ENCODE measurements at places on chromosomes 3 and 15.
A peak's percentile ranks its signal among the peaks of the same experiment; 100 is the strongest.

- DNase-seq: no peak
Measured at GRCh38 chr3:151933234-151933853, 59.9 kb downstream of the SUCNR1 start.

- DNase-seq: no peak
Measured at GRCh38 chr3:159960188-159961148, 28.2 kb upstream of the IL12A start.

- DNase-seq: no peak
Measured at GRCh38 chr3:197430934-197431333, 124.8 kb downstream of the BDH1 start.

DNA sequence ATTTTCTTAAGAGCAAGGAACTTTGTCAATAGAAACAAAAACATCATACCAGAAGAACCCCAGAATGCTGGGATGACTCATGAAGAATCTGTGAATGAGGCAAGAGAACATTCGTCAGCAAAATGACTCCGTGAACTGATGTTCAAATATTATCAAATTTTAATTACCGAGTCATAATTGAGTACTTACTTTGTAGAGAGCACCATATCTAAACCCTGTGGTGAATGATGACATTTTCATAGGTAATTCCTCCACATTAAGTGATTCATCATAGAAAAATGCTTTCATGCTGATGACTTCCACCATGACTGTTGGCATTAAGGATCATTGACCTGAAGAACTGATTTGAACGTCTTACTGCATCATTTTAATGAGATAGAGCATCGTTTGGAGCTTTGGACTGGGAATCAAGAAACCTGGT is 56.3 kb downstream of the PPARG start:
- DNase-seq: no peak

GRCh38 chr15:78681281-78682003 is 40.4 kb upstream of the CHRNB4 start:
- DNase-seq: no peak

DNA sequence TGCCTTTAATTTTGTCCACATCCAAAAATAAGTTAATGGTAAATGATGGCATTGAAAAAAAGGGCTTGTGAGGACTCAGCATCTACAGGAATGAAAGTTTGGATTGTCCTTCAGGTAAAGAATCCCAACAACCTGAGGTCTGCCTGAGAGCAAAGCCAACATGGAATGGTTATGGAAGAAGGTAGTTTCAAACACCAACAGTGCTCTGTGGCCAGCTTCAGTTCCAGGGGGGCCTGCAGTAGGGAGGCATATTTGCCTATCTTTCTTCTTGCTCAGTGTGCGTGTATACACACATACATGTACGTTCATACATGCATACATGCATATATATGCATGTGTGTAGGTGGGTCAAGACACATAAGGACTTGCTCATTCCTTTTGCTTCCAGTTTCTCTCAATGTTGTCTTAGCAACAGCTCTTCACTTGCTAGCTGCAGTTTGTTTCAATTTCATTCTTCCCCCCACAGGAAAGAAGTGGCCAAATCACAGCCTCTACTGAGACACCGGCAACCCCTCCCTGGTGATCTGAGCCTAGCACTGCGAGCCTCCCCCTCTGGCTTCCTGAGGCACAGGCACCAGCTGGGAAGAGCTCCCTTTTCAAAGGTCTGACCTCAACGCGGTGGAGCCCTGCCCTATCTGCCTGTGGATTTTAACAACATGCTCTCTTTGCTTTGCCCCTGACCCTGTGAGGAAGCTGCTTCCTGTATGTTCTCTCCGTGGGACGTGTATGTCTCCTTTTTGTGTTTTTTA is 146.2 kb downstream of the KLF13 start:
- peak; percentile 68 for DNase-seq

DNA sequence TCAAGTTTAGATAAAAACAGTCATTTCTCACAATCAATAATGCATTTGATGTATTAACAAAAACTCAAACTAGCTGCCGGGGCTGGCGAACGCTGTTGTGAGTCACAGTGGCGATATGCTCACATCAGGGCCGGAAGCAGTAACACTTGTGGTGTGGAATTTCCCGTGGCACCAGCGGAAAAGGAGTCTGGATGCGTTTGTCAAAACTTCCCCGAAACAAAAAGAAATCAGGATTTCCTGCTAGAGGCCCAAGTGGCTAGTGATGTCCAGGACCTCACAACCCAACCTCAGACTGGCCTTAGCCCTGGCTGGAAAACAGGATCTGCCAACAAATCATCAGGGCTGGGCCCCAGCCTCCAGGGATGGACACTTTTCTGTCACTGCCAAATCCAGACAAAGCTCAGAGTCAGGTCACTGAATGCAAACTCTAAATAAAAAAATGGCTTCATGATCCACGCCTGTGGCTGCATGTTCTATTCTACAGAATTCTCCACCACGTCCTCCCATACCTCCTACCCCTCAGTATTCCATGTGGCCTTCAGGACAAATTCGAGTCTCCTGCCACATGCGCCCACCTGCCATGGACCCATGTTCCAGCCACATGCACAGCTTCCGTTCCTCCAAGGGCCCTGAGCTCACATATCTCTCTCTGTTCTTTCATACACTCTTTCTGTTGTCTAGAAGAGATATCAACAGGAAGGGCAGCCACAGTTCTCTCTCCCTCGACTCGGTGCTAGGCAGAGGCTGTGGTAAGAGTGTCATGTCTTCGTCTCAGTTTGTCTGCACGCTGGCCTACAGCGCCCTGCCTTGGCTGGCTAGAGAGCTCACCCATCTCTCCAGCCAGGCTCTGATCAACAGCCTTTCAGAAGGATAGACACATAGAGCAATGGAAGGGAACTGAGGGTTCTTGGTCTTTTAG is 35.4 kb downstream of the EHD4 start:
- no peak for DNase-seq

GRCh38 chr3:143526011-143526545 is 322.2 kb downstream of the SLC9A9 start:
- DNase-seq: no peak

DNA sequence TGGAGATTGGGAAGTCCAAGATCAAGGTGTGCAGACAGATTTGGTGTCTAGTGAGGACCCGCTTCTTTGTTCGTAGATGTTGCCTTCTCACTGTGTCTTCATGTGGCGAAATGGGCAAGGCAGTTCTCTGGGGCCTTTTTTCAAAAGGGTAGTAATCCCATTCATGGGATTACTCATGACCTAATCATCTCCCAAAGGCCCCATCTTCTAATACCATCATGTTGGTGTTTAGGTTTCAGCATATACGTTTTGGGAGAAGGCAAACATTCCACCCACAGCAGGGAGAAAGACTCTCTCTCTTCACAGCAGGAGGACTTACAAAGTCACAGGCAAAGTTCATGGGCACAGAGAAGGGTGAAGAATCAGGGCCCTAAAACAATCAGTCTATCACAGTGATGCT is 252.1 kb downstream of the RPLP1 start:
- no peak for DNase-seq

DNA sequence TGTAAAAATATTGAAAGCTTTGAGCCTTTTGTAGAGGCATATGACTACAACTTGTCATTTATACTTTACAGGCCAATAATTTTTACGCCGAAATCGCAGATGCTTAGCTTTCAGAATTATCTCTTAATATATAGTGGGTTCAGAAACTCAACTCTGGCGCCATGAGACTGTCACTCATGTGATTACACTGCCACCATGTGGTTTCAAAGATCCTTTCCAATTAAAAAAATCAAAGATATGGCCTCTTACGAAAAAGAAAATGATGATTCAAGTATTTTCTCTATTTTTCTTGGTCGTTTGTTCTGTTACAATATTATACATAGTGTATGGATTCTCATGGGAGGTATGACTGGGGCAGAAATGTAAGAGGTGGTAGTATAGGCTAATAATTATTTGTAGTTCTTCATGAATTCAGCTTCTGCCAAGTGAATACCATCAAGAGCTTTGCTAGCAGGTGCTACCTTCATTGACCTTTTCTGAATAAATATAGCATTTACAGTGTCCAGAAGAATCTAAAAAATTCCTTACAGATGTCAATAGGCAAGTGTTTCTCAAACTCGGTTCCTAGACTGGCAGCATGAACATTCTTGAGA is 751.7 kb upstream of the GOLIM4 start:
- DNase-seq: peak; percentile 64

DNA sequence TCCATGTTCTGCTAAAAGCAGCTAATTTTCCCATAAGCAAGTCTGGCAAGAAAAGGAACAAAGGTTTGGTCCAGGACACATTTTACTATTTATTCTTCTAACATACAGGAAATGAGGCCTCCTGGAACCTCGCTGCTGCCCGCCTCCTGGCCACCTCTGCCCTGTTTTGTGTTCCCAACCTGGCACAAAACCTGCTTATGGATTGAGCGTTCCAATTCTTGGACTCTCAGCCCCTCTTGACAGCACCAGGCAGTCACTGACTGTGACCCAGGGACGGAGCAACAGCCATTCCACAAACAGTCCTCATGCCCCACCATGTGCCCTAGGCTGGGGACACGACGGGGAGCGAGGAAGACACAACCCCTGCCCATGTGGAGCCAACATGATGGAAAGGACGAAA is 11.6 kb upstream of the SSUH2 start:
- no peak for DNase-seq

DNA sequence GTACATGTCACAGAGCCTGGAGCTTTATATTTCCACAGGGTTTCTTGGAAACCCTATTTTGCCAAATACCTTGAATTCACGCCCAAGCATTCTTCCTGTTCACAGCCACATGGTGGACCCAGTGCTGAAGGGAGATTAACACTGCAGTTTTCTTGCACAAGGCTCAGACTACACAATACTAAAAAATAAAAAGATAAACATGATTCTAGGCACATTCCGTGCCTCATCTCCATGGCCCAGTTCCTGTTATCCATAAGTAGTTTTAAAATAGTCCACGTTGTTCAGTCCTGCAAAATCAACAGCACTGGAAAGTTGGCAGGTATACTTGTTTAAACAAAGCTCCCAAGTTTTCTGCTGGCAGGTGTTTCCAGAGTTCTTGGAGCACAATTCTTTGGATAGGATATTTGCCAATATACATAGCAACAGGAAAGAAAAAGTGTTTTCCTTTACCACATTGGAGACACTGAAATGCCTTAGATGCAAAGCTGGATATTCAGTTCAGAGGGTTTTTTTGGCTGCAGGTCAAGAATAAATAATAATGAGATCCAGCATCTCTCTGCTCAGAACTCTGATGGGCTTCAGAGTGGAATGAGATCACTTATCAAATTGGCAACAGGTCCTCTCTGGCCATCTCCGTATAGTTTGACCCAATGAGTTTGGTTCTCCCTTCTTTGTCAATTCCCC is 88.1 kb upstream of the TGFBR2 start:
- DNase-seq: no peak

DNA sequence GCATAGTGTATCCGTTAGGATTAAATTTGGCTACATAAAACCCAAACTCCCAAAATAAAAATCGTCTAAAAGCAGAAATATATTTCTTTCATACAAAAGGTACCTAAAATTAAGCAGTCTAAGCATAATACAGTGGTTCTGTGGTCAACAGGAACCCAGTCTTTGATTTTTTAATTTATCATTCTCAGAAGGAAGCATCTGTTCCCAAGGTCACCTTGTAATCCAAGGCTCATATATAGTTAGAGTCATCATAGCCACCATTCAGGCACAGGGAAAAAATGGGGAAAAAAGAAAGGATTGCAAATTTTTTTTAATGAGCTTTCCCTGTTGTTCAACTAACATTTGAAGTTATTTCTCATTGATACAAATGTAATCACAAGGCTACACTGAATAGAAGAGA is 983.2 kb downstream of the PLOD2 start:
- DNase-seq: no peak

DNA sequence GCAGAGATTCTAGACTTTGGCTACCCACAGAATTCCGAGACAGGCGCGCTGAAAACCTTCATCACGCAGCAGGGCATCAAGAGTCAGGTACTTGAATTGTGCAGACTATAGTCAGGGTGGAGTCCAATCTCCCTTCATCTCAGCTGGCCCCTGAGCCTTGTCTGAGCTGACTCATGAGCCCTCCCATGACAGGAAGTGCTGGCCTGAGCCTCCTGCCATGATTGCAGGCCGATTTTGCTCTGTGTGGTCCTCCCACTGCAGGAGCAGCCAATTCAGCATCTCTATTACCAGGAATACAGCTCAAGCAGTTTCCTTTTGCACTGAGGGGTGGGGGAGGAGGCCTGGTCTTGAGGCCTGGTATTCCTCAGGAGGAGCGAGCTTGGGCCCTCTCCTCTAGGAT is 5.5 kb downstream of the AP2M1 start:
- DNase-seq: no peak

GRCh38 chr3:169659096-169659819 is 4.3 kb downstream of the MECOM start:
- DNase-seq: no peak

GRCh38 chr15:68781766-68782588 is 38.7 kb downstream of the ANP32A start:
- no peak for DNase-seq

DNA sequence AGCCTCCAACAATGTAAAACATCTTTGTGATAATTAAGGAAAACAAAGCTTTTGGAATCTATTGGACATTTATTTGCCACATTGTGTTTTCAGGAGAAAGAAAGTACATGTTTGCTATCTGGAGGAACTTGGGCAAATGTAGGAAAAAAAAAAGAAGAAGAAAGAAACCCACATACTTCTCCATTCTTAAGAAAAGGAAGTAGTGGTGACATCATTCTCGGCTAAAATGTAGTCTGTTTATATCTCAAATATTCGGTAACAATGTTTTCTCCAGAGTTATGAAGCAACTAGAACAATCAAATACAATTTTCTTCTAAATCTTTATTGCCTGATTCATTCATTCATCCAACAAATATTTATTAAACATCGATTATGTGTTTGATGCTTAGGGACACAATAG is 2.3 kb upstream of the TGFBR2 start:
- DNase-seq: peak; percentile 58

DNA sequence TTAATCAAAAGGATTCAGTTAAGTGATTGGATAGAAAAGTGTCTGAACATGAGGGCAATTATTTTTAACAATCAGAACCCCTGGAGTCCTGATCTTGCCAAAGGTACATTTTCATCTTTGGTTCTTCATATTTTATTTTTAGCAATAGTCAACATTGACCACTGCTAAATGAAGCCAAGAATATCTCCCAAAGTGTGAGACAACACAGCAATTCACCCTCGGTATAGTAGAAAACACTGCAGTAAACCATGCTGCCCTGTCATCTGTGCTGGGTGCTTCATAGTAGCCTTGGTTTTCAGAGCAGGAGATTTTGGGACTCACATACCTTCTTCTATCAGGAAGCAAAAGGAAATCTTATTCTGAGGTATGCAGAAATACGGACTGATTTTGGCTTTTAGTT is 47.2 kb upstream of the PARL start:
- no peak for DNase-seq

DNA sequence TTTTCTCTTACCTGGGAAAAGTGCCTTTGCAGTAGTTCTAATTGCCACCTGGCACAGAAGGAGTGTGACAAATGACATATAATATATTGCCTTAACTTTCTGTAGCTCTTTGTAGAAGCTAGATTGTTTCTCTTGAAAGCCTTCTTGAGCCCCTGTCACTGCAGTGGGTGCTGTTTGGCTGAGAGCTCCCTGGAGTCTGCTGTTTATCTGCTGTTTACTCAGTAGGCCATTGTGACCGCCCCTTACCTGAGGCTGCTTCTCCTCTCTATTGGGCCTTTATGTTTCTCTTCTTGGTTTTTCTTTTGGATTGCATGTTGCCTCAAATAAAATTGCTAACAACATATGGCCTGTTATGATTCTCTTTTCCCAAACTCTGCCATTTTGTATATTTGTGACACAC is 16.7 kb downstream of the MAP2K5 start:
- no peak for DNase-seq

- no peak for DNase-seq
Measured at GRCh38 chr3:100968932-100969906, 24.0 kb downstream of the ABI3BP start.

Data from NAMALWA (cell line).